Esophagus muscularis mucosa (tissue), 4 donors: ENCODE measurements at places on chromosomes 11 and 22. TPM values are rescaled to one million over a fixed set of nuclear protein-coding genes. Genes with fewer than 3 reads are reported as not detected.

GRCh38 chr22:36152088-36152487 is 8.5 kb downstream of the APOL3 start:
- no peak for DNase-seq

DNA sequence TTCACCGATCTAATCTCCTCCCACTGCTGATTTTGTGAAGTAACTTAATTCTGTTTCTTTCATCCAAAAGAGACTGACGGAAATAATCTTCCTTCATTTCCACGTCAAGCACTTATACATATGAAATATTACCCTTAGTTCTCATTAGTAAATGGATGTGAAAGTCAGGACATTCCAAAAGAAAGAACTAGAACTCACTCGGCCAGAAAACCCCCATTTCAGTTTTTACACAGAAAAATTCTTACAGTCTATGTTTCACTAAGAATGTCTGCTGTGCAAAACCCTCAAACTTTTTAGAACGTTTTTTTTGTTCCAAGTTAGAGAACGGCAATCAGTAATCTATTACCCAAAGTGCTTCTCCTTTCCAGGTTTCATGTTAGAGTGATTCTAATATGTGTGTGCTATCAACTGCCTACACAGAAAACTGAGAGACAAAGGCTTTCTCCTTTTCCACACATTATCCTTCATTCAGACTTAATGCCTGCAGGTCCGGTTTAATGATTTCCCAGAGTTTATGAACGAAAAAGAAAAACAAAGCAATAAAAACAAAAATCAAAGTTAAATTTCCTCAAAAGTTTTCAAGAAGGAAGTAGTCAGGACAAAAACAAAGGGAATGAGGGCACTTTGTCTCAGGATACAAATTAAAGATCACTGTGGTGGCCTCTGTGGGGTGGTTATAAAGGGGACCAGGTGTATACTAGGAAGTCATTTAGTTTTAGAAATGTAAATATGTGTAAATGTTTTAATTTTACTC is 11.3 kb upstream of the SESN3 start:
- DNase-seq, result no peak

GRCh38 chr11:123511037-123511870 is 81.2 kb downstream of the GRAMD1B start:
- DNase-seq, result no peak

- peak; percentile 94 for DNase-seq
Observed at GRCh38 chr11:76445121-76446084, 585 bp downstream of the EMSY start.

SYT12 gene
- 0.13 TPM for total RNA-seq
